ENCODE measurements at places on chromosomes 6 and 20.

GRCh38 chr6:158039178-158039557 lies 57.5 kb downstream of the SYNJ2 start:
- no peak for DNase-seq

GRCh38 chr6:87925373-87926060 lies 122.1 kb upstream of the SPACA1 start:
- DNase-seq: no peak

DNA sequence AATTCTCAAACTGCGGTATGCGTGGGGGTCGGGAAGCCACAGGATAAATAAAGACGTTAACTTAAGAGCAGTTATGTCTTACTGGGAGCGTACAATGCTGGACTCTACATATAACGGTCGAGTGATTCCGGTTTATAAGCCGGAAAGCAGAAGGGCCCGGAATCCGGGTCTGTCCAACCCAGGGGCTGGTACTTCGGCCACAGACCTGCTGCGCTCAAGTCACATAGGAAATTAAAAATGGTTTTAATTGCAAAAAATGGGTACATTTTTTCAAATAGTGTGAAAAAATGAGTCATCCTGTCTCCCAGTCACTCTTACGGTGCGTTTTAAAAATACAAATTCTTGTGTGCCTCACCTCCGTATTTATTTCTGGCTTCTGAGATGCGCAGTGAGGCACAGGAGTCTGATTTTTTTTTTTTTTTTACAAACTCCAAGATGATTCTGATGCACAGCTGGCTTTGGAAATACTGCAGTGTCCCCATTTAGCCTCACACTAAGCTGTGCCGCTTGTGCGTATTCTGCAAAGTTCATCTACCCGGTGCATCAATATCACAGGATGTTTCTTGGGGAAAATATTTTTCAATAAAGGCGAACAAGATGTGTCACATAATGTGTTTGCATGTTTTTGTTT lies 1.0 kb downstream of the PCIF1 start:
- no peak for DNase-seq

DNA sequence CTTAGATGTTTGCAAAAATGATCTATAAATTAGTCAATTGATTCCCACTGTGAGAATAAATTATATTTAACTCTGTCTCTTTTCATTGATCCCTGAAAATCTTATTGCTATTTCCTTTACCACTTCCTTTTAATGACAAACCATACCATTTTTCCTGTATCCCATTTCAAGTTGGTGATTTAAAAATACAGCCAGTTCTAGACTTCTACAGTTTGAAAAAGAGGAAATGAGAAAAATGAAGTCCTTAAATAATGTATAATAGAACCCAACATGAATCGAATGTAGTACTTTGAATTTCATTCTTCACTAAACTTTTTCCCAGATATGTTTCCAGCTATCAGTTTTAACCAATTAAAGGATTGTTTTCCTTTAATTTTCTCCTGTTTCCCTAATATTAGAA lies 29.5 kb upstream of the SDHAF4 start:
- DNase-seq: no peak

DNA sequence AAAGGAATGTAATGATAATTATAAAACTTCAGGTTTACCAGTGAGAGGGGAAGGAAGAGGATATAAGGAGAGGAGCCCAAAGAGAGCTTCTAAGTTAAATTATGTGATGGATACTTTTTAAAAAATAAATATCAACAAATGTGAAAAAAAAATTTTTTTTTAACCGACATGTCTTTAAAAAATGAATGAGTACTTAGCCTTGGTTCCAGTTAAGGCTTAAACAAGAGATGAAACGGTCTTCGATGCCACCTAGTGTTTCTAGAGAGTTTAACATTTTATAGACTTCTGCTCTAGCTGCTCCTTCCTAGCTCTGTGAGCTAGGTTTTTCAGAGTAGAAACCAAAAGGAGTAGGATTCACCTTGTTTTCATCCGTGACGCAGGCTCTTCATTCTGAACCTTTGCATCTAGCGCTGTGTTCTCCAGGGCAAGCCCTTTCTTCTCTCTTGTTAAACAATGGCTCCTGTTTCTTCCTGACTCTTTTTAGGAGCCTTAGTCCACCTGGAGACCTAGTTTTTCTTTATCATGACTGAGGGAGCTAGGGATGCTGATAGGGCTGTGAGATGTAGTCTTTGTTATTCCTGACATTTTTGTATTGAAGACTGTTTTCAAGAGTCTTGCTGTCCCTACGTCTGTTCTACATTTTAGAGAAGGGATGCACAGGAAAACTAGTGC lies 42.4 kb upstream of the GNRH2 start:
- DNase-seq: no peak
